ENCODE measurements at places on chromosomes 7 and 10. TPM values are rescaled to one million over a fixed set of nuclear protein-coding genes. Genes with fewer than 3 reads are reported as not detected.

DNA sequence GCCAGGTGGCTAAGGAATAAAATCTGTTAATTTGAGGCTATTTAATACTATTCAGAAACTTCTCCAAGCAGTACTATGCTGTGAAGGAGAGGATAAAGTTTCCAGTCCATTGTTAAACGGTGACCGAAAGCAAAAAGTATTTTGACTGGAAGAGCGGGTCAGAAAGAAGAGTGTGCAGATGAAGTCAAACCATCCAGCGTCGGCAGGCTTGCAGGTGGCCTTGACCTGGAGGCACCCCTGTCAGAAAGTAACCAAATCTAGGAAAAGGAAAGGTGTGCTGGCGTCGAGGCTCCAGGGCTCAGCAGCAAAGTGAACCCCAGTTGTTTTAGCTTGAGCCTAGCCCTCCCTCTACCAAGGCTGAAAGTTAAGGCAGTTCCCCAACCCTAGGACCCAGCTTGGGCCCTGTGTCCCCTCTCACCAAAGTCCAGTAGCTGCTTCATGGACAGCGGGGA is 544 bp downstream of the PDK4 start:
- H3K36me3 ChIP-seq: peaks cover 38% of the 10 kb centered on the region
- H3K4me3 ChIP-seq: peak overlapping the region; percentile 60
- peak overlapping the region; percentile 81 for H3K27ac ChIP-seq
- no peaks in the 10 kb centered on the region for H3K27me3 ChIP-seq

DNA sequence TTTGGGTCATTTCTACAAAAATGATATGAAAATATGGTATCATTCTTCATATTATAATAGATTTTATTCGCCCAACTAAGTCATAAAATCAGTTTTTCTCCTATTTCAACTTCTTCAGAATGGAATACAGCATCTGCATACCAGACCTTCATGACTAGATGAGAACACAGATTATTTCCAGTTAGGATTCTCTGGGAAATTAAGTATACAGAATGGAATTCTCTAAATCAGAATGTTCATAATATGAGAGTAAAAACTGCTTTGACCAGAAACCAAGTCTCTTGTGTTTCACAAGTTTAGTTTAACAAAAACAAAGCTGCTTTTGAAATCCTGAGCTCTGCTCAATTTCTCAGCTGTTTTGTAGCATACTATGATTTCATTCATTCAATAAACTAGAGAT is 160.3 kb upstream of the SEMA3A start:
- no peak overlapping the region for H3K27ac ChIP-seq
- H3K36me3 ChIP-seq: no peaks in the 10 kb centered on the region
- no peak for DNase-seq
- no peaks in the 10 kb centered on the region for H3K4me1 ChIP-seq

RBP3 gene
- not detected for total RNA-seq

ATOH7 gene
- total RNA-seq: 0.24 TPM

Measured in adrenal gland (tissue), 19 donors.